ENCODE measurements at places on chromosomes 11 and 22. TPM values are rescaled to one million over a fixed set of nuclear protein-coding genes. Genes with fewer than 3 reads are reported as not detected.

GRCh38 chr22:22721681-22722354 is 77.4 kb downstream of the GGTLC2 start:
- no peak for DNase-seq

- DNase-seq, result no peak
Observed at GRCh38 chr22:46220921-46221320, 29.2 kb downstream of the CDPF1 start.

- DNase-seq, result no peak
Observed at GRCh38 chr22:38881464-38881871, 9.5 kb upstream of the CBX6 start.

Gene CBLIF
- total RNA-seq, result not detected

DNA sequence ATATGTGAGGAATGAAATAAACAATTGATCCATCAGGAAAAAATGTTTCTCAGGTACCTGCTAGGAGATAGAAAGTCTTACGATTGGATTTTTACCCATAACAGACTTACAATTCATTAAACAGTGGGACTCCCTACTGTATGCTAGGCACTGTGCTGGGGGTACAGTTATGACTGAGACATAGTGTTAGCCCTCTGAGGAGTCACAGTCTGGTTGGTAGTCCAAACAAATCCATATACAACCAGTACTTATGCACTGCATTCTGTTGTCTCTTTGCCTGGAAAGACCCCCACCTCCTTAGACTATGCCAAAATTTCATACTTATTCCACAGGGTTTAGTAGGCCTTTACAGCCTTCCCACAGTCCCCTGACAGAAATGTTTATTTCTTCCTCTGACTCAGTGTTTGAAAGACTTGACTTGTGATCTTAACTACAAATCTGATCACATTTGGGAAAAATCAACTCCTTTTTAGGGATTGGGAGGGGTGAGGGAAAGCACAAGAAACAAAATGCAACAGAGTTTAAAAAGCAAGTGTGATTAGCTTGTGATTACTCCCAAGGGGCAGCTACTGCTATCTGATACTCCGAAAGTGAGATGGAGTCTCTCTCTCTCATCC is 69.4 kb upstream of the HORMAD2 start:
- DNase-seq, result no peak

- DNase-seq, result no peak
Observed at GRCh38 chr11:78339483-78339882, 78.1 kb downstream of the GAB2 start.

GRCh38 chr11:134438542-134439537 is 26.8 kb upstream of the B3GAT1 start:
- DNase-seq, result no peak

DNA sequence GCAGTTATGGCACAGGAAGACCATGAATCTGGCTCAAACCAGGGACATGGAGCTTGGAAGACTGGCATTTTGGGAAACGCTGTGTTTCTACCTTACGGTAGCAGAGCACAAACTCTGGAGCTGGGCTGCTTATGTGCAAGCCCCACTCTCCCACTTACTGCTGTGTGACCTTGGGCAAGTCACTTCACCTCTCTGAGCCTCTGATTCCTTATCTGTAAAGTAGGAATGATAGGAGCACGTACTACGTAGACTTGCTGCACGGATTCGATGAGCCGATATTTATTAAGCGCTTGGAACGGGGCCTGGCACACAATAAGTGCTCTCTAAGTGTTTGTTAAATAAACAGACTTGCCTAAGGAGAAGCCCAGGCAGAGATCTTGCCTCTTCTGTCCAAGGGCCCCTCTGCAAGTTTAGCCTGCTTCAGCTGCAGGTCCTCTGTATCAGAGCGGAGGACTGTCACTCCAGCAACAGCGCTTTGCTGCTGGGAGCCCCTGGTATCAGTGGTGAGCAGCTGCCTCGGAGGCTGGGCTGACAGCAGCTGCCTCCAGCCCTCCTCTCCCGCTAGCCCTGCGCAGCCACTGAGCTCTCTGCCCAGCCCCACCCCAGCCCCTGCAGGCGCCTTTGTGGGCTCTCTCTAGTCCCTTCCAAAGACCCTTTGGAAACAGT is 96.9 kb upstream of the ANO1 start:
- DNase-seq, result no peak

Gene OR2AG1
- not detected for total RNA-seq

DNA sequence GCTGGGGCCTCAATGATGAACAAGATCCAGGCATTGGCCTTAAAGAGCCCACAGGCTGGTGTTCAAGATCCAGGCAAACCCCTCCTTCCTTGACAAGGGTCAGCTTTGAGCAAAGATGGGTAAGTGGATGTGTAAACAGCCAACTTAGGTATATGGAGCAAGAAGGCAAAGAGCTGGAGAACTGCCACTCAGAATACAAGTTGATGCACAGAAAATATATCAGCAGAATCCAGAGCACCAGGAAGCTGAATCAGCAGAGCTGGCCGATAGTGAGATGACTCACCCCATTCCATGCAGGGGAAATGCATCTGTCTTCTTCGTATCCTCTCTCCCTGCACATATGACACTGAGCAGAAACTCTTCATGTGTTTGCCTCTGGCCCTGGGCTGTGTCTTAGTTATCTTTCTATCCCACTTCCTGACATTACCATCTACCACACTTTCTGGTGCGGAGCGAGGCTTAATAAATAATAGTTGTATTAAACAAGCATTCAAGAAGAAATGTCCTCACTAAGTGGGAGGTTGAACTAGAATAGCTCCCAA is 57.8 kb downstream of the ENDOD1 start:
- peak; percentile 89 for DNase-seq

DNA sequence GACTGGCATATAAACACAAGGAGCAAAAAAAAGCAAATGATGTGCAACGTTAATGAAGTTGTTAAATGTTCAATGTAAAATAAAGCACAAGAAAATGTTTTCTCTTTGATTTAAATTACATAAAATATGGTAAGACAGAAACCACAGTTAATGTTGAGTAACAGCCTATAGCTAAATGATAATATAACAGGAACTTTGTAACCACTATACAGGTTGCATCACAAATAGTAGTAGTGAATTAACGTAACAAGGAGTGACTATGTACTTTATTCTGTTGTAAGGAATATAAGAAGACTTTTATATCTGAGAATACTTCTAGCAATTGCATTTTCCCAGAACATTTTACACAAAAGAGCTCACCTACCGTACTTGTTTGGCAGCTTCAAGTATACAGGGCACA is 16.9 kb downstream of the SAAL1 start:
- DNase-seq, result no peak

DNA sequence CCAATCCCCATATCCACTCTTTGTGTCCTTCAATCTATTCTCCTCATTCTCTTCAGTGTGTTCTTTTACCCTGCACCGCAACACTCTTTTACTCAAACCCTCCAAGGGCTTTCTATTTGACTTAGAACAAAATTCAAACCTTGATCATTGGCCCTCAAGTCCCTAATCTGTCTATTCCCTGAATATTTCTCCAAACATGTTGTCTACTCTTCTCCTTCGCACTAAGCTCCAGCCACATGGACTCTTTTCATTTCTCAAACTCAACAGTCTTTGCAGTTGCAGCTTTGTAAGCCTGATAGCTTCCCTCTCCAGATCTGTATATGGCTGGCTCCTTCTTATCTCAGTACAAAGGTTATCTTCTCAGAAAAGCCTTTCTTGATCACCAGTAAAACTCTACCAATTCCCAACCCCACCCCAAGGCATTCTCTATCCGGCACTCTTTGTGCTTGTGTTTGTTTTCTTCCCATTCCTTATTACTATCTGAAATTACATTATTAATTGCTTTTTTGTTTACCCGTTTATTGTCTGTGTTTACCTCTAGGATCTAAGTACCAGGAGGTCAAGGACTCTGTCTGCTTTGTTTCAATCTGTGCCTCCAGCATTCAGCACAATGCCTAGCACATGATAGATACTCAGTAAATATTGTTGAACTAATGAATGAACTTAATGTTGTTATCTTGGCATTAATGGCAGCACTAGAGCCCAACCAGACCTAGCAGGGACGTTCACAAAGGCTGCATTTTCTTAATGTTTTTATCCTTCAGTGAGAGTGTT is 147.4 kb downstream of the BBOX1 start:
- no peak for DNase-seq

DNA sequence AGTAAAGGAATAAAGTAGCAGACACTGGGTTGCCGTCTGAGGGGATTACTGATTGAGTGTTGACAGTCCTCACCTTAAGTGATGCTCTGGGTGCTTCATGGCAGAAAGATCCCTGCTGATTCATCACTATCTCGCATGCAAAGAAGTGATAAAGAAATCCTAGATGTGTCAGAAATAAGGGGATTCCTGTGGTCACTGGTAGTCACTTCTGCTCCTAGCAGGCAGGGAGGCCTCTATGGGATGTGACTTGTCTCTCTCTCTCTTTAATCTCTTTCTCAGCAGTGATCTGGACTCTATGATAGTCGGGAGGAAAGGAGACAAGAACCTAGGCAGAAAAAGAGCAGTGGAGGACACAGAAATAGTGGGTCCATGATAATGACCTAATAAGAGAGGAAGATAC is 30.9 kb upstream of the OR56A1 start:
- no peak for DNase-seq

- no peak for DNase-seq
Observed at GRCh38 chr11:63770763-63771162, 2.2 kb upstream of the ZFTA start.

- no peak for DNase-seq
Observed at GRCh38 chr22:50018608-50019285, 6.2 kb upstream of the IL17REL start.

Gene CRYBB1
- total RNA-seq, result not detected

- no peak for DNase-seq
Observed at GRCh38 chr22:36617694-36618522, 85.6 kb downstream of the CACNG2 start.

DNA sequence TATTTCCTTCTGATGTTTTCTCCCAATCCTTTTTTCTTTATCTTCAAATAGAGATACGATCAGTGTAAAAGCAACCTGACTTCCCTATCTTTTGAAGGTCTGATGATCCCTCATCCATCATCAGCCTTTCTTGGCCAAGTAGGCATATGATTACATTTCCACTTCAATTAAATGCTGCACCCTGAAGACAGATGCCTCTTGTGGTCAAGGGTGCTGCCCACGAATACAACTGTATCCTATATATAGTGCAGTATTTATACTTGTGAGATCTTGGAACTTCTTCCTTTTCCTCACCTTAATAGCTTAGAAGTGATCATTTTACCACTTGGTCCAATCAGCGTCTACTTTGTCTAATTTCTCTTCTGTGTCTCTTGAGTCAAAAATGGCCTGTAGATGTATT is 9.3 kb upstream of the ZNRF3 start:
- DNase-seq, result no peak

GRCh38 chr11:17853280-17853679 is 118.7 kb downstream of the KCNC1 start:
- no peak for DNase-seq

DNA sequence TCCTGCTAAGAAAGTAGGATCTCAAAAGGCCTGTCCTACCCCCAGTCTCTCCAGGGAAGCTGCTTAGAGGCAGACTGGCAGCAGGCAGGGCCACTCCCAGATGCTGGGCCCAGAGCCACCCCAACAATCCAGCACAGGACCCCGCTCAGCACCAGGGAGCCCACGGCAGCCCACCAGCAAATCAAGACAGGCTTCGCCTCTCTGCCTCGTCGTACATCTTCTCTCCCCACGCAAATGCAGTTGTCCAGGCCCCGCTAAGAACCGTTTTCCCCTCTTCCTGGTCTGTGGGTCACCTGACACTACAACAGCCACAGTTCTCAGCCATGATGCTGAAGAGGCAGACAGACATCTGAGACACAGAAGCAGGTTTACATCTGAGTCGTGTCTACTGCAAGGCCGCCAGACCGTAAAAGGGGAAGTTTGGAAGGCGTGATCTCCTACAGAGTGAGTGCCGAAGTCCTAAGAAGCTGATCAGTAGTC is 51.1 kb downstream of the IGSF9B start:
- no peak for DNase-seq

GRCh38 chr11:27874998-27875830 is 175.0 kb upstream of the BDNF start:
- no peak for DNase-seq

Gene CXCR5
- not detected for total RNA-seq

Gene FREY1
- total RNA-seq, result 1.4 TPM

DNA sequence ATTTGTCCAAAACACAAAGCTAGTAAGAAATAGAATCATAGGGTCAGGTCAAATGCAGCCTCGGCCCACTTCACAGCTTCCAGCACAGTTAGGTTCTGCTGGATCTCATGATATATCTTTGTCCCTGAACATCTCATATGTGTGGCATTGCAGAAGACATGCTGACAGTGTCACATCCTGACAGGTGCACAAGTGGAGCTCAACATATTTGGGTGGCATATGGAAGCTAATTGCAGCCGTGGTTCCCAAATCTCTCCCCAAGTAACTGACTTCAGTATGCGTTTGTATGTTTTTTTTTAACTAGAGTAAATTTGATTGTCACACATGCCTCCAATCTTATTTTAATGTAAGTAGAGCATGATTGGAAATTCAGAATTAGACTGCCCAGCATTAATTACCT is 33.4 kb downstream of the NAV2 start:
- no peak for DNase-seq

DNA sequence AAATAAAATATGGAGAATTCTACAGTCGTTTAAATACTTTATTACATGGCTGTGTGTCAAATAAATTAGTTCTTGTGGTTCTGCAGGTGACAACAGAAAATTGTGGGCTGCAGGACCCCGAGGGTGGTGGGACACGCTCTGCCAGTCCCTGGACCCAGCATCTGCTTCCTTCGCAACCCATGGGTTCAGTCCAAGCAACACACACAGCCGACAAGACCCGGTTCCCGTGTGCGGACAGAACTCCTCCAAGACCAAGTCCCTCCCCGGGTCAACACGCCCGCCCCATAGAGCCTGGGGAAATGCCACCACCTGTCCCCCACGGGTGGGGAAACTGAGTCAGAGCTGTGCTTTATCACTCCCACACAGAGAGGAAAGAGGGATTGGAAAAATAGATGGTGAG is 238.9 kb downstream of the BRD1 start:
- no peak for DNase-seq

Gene OSBP
- total RNA-seq, result 37.5 TPM

Gene RABL2B
- total RNA-seq, result 26.7 TPM

GRCh38 chr11:128303383-128303782 is 284.0 kb downstream of the ETS1 start:
- no peak for DNase-seq

DNA sequence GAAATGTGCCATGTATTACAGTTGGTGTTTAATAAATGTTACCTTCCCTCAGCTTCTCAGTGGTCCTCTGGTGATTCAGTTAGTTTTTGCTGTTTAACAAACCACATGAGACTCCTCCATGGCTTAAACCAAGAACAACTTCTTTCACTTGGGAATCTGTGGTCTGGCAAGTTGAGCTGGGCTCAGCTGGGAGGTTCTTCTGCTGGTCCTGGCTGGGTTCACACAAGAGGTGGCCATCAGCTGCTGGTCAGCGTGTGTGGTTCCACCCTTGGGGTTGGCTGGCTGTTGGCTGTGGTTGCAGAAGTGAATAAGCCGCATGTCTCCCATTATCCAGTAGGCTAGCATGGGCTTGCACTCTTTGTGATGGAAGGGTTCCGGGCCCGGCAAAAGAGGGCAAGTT is 160.5 kb downstream of the MIAT start:
- no peak for DNase-seq

Gene OOSP4A
- total RNA-seq, result not detected

GRCh38 chr11:47352556-47352955 is at the start of gene MYBPC3:
Gene MYBPC3 (minus strand): TSS chr11:47352702. CDS start chr11:47352647, 55 bp downstream.
- no peak for DNase-seq

All from endothelial cell of umbilical vein (primary cell).